GM13976 (cell line): ENCODE measurements at places on chromosomes 3 and 15.

DNA sequence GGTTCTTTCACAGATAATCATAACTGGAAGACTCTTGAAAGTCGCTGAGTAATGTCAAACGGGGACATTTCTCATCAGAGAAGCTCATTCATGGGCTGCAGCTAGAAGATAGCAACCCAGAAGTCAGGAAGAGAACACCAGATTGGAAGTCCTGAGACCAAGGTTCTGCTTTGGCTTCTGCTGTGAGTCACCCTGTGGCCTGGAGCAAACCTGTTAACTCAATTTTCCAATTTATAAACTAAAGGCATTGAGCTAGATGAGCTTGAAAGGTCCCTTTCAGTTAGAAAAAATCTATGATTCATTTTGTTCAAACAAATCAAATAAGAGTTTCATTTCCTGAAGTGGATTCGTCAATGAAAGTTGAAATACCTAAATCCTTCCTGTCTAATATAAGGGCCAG, 402.2 kb downstream of the EPHB1 start:
- no peak for DNase-seq

DNA sequence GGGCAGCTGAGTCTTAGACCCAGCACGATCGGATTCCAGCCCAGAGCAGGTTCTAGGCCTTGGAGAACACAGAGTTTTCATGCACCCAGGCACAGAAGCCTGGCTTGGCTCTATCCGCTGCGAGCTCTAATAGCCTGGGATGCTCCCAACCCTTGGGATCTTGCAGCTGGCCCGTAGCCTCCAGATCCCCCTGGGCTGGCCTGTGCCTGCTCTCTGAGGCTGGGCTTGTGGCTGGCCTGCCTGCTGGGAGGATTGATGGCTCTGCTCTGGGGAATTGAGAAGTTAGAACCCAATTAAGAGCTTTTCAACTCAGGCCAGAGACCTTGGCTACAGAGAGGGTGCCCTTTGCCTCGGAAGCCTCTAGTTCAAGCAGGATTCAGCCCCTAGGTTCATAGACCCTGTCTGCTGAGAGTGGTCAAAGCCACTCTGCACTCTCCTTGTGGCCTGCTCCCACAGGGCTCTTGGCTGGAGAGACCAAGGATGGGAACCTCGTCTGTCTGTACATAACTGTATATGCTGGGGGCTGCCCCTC, 64.4 kb downstream of the MAGEF1 start:
- DNase-seq, result no peak

- DNase-seq, result no peak
These were observed 175.5 kb downstream of the NECTIN3 start for GRCh38 chr3:111246967-111247760.

- DNase-seq, result no peak
These were observed 732.4 kb downstream of the CADM2 start for GRCh38 chr3:85691196-85691595.

GRCh38 chr3:78668302-78668701, 1099.5 kb downstream of the ROBO1 start:
- no peak for DNase-seq

DNA sequence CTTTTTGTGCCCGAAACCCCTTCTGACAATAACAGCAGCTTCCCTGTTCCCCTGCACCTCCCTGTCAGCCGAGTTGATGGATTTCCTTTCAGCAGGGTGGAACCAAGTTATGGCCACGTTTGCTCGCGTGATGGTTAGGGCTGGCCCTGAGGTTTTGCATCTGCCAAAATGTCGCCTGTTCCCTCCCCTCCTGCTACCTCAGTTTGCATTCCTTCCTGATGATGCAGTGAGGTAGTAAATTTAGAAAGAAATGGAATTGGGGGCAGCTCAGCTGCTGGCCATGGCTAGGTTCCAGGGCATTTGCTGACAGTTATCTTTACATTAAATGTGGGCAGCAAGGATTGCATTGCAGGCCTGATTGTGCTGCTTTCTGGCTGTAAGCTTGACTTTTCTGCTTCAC, 13.2 kb downstream of the LIMD1 start:
- no peak for DNase-seq

- no peak for DNase-seq
These were observed 14.4 kb downstream of the FANCD2OS start for GRCh38 chr3:10093678-10094077.

GRCh38 chr15:74008901-74009300, 14.4 kb downstream of the PML start:
- no peak for DNase-seq

DNA sequence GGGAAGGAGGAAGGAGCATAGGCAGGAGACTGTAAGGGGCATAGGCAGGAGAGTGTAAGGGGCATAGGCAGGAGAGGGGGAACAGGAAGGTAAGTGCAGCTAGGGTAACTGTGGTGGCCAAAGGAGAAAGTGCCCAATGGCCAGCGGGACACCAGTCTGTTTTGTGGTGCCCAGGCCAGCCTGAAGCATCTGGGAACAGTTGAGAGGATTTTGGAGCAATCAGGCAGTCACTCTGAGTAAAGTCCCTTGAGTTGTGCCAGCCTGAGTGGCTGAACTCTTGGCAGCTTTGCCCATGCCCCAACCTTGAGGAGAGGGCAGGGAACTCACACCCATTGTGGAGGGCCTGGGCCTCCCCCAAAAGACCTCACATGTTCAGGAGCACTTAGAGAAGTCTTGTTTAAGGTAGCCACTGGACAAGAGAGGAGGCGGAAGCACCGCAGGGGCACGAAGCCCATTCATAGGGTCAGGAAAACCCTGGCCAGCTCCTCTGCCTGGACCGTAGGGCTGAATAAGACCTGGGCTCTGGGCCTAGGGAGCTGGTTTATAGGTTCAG, 3.5 kb upstream of the TGM5 start:
- no peak for DNase-seq

- no peak for DNase-seq
These were observed 12.9 kb downstream of the DYNC1LI1 start for GRCh38 chr3:32557640-32558352.

- no peak for DNase-seq
These were observed 17.2 kb downstream of the FLNB start for GRCh38 chr3:58025406-58025805.

DNA sequence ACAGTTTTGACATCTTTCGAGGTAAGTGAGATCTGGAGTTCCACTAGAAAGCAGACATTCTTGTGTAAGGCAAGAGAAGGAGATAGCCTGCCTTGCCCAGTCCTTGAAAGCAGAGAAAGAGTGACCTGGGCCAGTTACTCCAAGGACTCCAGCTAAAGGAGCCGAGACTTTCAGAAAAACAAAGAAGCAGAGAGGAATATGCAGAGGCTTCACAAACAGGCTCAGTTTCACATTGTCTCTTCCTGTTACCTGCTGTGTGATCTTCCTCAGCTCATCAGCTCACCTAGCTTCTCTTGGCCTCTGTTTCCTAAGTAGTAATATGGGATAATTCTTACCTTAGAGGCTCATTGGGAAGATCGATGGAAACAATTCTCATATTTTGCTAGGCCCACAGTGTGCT, 81.0 kb downstream of the CDC25A start:
- no peak for DNase-seq

DNA sequence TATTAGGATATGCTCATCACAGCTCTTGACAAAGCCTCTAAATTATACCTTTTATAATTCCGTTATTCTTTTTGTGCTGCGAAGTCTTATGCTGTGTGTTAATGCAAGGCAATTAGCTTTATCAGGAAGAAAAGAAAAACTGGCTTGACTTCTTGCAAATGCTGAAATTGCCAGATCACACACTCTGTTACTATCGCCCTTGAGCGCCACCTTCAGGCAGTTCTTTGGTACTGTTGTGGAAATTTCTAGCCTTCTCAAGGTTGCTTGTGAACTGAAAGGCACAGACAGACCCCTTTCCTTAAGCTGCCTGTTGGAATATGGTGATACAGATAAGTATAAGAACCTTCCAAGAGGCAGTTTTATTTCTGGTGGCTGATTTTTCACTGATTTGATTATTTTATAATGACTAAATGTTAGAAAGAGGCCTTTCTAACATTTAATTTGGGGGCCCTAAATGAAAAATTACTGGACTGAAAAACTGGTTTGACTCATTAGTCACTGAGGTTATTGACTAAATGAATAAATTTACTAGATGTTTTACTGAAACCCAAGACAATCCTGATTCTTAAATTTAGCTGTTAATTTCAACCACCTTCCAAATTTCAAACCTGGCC, 126.2 kb upstream of the RASGRP1 start:
- peak; percentile 33 for DNase-seq

DNA sequence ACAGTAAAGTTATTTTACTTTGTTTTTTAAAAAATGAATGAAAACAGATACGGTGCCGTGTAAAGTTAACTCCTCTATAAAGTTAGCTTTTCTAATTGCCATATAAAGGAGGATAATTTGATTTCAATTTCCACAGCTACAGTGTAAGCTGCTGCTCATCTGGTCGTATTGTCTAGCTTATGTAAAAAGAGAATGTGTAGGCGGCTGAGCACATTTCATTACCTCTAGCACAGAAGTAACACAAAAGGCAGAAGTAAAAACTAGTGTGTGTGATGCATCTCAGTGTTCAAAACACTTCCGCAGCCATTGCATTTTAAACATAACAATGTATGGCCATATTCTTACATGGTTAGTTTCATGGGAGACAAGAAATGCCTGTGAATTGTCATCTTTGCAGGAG, 105.0 kb upstream of the P2RY1 start:
- DNase-seq, result peak; percentile 14

- DNase-seq, result no peak
These were observed 705 bp downstream of the DLL4 start for GRCh38 chr15:40929660-40930429.

DNA sequence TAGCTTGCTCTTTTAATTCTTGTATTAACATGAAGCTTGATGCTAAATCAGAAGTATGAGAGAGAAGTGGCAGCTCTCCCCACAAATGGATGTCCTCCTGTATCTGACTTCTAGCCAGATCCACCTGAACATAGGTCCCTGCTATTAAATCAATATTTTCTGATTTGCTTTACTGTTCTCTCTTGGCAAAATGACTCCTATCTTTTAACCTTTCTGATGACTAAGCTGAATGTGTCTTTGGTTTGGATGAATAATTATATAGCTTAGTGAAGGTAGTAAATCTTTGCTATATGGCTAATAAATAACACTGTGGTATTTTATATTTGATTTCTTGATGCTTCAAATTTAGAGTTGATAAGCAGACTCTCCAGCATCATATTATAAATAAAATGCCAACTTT, 28.3 kb upstream of the ARL14 start:
- DNase-seq, result no peak

DNA sequence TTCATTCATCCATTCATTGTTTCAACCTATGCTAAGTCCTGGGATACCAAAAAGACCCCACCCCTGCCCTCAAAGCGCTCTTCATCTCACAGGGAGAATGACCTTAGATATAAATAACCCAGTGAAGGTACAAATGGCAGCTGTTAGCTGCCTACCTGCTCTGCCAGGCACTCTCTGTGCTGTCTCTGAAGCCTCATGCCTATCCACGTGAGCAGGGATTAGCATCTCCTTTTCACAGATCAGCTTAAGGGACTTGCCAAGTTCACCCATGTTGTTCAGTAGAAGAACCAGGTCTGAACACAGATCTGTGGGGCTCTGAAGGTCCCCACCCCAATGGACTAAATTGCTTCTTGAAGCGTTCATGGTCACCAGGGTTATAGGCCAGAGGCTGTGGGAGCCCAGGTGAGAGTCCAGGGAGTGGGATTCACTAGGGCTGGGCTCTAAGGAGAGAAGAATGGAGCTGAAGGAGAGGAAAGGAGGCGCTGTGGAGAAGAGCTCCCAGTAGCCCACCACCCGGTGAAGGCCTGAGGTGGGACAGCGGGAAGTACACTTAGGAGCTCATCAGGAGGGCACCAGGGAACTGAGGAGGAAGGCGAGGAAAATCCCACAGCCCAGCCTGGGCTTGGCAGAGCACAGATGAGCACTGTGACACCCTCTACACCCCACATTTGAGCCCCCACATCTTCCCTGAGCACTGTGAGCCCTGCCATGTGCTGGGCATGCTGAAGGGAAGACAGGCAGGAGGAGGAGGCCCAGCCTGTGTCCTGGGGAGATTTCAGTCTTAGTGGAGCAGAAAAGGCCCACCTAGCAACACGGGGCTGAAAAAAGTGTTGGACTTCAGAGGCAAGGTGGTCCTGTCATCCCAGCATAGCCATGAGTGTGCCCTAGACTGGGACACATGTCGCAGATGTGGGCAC, 20.4 kb downstream of the RBP1 start:
- DNase-seq, result no peak

DNA sequence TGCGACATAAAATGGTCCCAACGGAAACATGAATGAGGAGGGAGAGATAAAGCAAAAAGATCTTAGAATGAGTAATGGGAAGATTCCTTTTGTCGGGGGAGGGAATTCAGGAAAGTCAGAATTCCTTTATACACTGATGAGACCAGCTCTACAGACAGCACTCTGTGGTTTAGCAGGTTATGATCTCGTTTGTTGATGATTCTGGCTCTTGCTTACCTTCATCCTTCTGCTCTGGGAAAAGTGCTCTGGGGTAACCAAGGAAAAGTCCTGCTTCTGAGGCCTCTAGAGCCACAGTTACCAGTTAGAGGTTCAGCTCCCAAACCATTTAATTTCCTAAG, 150.7 kb upstream of the NR2E3 start:
- DNase-seq, result no peak

DNA sequence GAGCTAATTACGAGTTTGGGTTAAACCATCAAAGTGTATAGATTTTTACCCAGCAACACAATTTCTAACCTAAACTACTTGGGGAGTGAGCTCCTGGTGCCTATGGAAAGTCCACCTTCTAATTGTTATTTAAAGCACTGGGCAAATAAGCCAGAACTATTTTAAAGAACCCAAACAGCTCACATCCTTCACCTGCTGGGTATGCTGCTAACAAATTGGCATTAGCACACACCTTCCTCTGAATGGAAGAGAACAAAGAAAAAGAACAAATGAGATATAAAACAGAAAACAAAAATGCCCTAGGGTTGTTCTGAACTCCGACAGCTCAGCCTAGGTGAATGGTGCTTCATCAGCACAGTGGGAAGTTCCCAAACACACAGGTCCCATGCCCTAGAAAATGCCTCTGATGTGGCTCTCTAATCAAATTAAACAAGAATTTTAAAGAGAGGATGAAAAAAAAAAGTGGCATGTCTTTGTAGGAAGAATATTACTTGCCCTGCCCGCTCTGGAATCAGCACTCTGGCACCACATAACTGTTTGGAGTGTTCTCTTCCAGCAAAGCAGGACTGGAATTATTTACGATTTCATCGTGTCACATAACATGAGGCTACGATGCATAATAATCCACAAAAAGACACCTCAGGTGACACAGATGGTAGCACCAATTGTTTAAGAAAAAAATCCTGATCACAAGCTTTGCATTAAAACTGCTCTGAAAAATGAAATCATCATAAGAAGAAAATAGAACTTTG, 334.4 kb downstream of the GBE1 start:
- DNase-seq, result no peak

DNA sequence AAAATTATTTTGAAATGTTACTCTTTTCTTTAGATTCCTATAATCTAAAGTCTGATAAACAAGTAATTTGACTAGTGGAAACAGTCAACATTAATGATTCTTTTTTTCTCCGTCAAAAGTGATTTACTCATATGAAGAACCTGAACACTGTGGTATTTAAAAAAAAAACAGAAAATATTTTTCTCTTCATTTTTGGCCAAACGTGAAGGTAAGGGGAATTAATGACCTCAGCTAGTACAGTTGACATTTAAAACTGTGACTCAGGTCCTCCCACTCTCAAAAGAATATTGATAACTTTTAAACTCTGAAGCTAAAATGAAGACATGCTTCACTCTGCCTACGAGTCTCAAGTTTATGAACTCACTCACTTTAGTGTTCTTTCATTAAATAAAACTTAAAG, 34.5 kb downstream of the TIGIT start:
- no peak for DNase-seq

- no peak for DNase-seq
These were observed 96.4 kb downstream of the NAALADL2 start for GRCh38 chr3:174955513-174956016.

- DNase-seq, result peak; percentile 55
These were observed 462.0 kb downstream of the PDCD6IP start for GRCh38 chr3:34260271-34261000.

GRCh38 chr3:69201658-69202057, 79.3 kb upstream of the LMOD3 start:
- no peak for DNase-seq
